ENCODE measurements at places on chromosomes 2 and 18.

DNA sequence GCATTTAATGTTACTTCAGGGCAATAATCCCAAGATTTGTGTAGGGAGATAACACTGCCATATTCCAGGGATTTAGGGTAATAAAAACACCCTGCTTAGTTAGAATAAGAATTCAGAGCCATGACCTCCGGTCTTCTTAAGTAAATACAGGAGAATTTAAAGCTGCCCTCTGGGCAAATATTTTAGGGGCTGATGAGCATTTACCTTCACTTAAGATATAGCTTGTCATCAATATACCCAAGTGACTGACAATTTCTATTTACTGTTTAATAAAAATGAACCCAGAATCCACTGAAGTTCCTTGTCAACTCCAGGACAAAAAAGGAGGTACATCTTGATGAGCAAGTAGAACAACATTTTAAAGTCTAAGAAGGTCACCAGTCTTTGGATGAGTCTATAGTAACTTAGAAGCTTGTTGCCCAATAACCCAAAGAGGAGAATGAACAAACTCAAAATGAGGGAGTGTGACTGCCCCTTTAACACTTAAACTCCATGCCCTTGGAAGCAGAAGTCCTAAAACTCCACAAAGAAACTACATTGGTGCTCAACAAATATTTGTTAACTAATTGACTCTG lies 24.3 kb upstream of the IKZF2 start:
- no peak for DNase-seq

DNA sequence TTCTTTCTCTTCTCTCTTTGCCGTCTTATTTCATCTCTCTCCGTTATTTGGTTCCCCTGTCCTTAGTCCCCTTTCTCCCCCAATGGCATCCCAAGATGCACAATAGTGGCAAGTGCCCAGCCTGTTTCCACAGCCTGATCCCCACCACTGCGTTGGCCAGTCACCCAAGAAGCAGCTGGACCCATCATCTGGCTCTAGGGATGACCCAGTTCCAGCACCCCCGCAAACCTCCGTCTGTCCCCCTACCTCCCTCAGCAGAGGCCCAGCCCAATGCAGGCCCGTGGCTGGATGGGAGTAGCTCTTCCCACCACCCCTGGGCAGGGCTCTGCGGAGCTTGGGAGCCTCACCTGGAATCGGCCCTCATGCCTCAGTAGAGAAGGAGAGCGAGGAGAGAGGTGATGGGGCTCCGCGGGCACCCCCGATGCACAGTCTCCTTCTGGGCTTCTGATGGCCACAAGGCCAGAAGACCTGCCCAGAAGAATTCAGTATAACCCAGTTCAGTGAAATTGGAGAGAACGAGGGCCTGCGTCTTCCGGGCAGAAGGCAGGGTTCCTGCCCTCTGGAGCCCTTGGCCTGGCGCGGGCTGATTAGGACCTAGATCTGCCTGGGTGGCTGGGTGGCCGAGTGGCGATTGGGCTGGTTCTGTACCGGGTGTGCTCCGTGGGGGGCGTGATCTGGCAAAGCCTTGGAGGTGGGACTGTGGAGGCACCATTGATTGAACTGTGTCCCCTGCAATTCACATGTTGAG lies 50.9 kb downstream of the RRM2 start:
- DNase-seq = no peak

- DNase-seq = no peak
These were observed 8.3 kb upstream of the MRPL33 start for GRCh38 chr2:27762951-27763906.

DNA sequence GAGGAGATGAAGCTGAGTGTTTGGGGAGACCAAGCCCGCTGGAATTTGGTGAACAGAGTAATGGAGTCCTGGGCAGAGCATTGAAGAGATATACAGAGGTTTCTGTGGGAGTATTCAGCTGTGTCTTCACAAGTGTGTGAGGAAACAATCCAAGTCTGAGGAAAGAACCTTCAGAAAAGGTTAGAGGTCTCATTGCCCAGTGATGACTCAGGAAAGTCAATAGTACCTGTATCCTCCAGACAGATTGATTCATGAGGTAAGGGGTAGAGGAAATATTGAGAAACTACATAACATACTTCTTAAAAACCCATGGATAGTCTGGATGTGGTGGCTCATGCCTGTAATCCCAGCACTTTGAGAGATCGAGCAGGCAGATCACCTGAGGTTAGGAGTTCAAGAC lies 392.3 kb downstream of the GALNT13 start:
- DNase-seq = no peak

- DNase-seq = no peak
These were observed 239.9 kb downstream of the CYRIA start for GRCh38 chr2:16425462-16426336.

GRCh38 chr2:147689220-147689909 lies 155.5 kb upstream of the ACVR2A start:
- DNase-seq = no peak

DNA sequence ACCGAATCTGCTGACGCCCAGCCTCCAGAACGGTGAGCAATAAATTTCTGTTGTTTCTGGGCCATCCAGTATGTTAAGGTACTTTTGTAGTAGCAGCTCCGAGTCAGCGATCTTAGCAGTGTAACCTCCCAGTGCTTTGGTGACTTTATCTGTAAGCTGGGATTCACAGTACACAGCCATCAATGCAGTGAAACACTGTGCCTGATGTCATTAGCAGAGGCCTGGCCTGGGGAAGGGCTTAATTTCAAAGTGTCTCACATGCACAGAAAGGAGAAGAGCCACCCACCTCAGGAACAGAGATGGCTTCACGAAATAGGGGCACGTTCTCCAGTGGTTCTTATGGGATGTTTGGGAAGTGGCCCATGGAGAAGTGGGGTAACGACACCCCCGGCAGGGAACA lies 281.2 kb downstream of the PHLPP1 start:
- no peak for DNase-seq

DNA sequence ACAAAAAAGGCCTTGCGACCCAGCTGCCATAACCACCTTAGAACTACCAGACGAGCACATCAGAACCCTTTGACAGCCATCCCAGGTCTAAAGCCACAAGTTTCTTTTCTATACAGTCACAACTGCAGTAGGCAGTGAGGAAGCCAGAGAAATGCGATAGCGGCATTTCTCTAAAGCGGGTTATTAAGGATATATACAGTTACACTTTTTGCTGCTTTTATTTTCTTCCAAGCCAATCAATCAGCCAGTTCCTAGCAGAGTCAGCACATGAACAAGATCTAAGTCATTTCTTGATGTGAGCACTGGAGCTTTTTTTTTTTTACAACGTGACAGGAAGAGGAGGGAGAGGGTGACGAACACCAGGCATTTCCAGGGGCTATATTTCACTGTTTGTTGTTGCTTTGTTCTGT lies 48.8 kb downstream of the FEZ2 start:
- no peak for DNase-seq

- DNase-seq = no peak
These were observed 796 bp downstream of the RFTN2 start for GRCh38 chr2:197674591-197674990.

GRCh38 chr18:79136742-79137141 lies 67.5 kb downstream of the ATP9B start:
- DNase-seq = no peak

GRCh38 chr2:44944102-44944951 lies 2.8 kb downstream of the SIX3 start:
- no peak for DNase-seq

DNA sequence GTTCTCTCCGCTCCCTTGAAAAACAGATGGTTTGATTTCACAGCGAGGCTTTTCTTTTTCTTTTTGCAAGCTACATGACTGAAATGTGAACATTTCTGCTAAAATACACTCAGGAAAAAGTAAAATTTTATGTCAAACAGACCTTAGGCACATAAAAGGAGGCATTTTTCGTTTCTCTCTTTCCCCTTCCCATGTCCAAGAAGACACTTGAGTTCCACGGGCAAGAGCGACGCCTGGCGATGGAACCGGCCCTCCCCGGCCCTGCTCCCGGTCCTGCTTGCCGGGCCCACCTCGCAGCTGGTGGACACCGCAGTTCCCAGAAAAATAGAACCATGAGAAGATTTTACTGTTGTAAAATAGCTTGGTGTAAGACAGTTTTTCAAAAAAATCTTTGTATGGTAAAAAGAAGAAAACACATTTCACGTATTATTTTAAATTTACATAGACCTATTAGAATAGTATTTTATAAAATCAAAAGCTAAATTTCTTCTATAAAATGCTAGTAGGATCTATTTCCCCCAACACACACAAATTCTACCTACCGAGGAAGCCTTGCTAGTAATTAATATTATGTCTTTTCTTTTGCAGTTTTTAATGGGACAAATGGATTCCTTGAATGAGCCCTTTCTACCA lies 2.3 kb upstream of the ALKAL2 start:
- DNase-seq = no peak

- DNase-seq = no peak
These were observed 2.3 kb downstream of the EGR4 start for GRCh38 chr2:73291093-73291460.

DNA sequence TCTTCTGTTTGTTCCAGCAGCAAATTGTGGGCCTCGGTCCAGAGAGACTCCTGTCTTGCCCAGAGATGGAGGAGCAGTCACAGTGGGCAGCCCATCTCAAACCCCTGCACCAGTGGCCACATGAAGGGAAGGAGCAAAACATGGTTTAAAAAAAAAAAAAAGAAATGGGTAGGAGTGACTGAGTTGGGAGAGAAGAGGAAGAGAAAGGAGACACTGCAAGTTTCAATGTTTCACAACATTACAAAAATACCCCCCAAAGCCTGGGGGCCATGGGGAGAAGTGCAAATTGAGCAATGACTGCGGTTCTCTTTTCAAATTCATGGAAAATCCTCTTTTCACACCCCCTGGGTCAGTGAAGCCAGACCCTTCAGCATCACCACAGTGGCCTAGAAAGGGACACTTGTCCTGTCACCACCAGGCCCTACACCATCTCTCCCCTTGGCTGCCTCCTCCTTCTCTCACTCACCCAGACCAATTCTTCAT lies 117.1 kb downstream of the ZFP36L2 start:
- DNase-seq = no peak

GRCh38 chr2:203809084-203809521 lies 58.5 kb upstream of the CTLA4 start:
- DNase-seq = no peak

- DNase-seq = no peak
These were observed 13.7 kb upstream of the OTOF start for GRCh38 chr2:26491563-26492167.

DNA sequence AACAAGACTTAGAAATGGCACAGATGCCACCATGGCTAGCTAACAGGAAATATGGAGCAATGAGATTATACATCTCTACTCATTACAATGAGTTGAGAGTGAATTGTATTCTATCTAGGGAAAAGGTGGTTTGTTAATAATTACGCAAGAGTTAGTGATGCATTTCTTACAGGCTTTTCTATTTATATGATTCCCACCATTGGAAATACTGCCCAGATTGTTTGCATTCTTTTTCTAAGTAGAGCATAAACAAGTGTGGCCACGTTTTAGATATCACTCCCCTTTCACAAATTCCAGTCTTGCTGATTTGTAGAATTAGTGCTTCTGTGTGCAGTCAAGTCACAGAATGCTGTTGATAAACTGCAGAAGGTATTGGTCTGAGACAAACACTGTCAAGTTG lies 56.6 kb downstream of the ZNF804A start:
- no peak for DNase-seq

DNA sequence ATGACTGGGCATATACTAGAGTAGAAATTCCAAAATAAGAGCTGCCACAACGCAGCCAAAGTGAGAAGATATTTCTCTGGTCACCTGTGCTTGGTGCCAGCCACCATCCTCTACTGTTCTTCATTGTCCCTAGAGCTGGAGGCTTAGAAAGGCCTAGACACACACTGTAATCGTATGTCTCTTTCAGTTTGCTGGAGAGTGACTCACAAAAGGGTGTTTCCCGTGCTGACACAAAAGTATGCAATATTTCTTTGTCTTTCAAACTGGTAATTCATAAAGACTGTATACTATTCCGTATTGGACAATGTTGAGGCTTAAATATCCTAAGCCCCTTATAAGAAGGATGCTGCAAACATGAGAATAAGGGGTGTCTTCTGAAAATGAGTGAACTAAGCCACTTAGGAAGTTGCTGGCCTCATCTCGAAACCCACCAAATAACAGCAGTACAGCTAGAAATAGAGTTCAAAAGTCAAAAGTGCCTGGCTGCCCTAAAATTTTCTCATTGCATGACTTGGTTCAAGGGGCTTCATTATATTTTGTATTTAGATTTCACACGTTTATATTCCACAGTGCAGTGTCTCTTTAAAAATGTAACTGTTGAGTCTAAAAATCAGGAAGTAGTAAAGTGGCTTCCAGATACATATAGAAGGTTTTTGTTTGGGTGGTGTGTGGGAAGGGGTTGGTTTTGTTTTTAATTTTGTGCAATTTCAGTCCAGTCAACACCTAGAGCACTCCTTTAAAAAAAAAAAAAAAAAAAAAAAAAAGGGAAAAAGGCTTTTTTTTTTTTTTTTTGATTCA lies 601.1 kb downstream of the ARHGAP15 start:
- no peak for DNase-seq

DNA sequence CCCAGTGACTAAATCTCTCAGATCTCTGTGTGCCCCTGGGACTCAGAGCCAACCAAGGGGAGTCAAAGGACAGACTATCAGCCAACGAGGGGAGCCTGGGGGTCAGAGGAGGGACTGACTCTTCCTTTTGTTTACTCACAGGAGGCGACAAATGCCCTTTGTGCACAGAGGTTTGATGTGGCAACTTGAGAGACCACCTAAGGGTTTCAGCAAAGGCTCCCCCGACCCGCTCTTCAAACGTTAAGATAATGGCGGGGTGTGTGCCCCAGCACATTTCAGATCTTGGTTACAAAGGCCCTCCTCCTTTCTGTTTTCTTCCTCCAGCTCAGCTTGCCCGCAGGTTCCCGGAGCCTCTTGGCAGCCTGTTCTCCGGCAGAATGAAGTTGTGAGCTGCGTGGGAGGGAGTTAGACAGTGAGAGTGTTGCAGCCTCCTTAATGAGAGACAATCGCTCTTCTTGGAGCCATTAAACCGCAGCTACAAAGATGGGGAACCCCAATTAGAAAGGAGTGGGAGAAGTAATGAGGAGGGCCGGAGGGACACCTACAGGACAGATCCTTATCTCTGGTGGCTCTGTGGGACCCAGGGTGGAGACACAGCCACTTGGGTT lies 76.2 kb downstream of the KIAA2012 start:
- DNase-seq = no peak
